ENCODE measurements at places on chromosomes 7 and 10.

DNA sequence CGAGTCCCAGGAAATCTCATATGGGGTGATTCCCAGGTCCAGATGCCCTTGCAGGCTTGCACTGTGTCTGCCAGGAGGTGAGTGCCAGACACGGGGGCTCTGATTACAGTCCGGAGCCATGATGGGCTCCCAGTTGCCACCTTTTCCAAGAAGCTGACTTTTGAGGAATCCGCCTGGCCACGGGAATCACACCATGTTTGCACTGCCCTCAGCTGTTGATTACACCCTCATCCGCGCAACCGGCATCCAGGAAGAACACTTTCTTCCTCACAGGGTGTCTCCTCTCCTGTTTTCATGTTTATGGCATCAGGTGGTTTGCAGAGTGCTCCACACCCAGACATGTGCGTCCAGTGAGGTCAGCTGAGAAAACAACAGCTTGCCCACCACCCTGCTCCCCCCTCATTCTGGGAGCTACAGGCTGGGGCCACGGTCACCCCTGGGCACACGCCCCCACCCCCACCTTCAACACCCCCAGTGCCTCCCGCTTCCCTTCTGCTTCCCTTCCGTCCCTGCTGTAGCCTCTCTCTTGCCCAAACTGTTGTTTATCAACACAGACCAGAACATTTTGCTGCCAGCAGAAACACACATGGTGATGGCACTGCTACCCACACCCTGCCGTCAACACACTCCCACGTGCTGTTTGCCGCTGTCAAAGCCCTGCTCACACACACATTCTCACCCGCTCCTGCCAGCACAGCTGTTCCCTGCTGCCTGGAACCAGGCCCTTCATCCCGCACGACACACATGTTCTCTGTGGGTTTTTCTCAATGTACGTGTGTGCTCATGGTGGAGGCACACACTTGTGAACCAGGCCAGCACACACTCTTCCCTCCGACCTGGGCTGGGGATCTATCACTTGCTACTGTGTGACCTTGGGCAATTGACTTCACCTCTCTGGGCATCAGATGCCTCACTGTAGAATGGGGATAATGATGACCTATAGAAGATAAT, 35.8 kb downstream of the DDIT4 start:
- DNase-seq: no peak

GRCh38 chr7:99525713-99526440, 21.4 kb downstream of the ZKSCAN5 start:
- DNase-seq: no peak

DNA sequence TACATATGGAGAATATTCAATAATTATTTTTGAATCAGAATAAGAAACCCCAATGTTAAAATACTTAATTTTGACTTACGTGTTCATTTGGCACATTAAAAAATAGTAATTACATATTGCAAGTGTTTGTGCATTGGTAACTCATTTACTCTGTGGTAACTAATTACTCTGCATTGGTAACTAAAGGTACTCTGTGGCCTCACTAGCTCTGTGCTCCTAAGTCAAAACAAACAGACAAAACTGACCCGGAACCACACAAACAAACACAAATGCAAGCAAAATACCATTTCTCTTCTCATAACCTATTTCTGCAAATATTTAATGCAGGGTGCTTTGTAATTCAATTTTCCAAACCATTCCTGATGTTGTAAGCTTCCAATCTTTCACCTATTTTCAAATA, 1244.3 kb downstream of the REEP3 start:
- no peak for DNase-seq

- no peak for DNase-seq
Measured at GRCh38 chr10:8402576-8402975, 348.1 kb downstream of the GATA3 start.

GRCh38 chr7:155062411-155062810, 7.7 kb upstream of the HTR5A start:
- DNase-seq: no peak

DNA sequence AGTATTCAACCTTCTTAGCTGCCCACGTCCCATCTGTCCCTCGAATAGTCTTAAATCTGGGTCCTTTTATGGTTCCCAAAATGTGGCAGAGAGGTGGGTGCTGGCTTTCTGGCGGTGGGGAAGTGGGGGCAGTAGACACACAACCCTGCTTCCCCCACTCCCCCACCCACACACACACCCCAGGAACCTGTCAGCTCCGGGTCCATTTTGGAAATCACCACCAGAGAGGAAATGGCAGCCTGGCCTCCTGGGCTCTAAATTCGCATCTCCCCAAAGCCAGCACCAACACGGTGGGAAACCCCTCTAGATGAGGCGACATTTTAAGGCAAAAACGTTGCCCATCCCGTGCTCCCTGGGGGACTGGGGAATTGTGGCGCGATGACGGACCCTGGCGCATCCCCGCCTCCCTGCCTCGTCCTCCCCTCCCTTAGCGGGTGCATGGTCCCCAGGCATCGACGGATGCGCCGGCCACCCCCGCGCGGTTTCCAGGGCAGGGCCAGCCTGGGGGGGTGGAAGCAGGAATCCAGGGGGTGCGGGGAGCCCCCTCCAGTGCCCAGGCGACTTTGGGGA, 702 bp downstream of the TMEM130 start:
- DNase-seq: no peak

GRCh38 chr10:130224228-130224627, 88.0 kb downstream of the GLRX3 start:
- no peak for DNase-seq

GRCh38 chr7:122616951-122617350, 82.0 kb downstream of the RNF133 start:
- no peak for DNase-seq

- no peak for DNase-seq
Measured at GRCh38 chr7:111352319-111352718, 210.0 kb downstream of the IMMP2L start.

Measured in EL (cell line).